Posterior cingulate gyrus (tissue), 11 donors: ENCODE measurements at places on chromosomes 7 and 10.

- peak; percentile 84 for DNase-seq
Observed at GRCh38 chr7:32846630-32847225, 44.8 kb downstream of the KBTBD2 start.

DNA sequence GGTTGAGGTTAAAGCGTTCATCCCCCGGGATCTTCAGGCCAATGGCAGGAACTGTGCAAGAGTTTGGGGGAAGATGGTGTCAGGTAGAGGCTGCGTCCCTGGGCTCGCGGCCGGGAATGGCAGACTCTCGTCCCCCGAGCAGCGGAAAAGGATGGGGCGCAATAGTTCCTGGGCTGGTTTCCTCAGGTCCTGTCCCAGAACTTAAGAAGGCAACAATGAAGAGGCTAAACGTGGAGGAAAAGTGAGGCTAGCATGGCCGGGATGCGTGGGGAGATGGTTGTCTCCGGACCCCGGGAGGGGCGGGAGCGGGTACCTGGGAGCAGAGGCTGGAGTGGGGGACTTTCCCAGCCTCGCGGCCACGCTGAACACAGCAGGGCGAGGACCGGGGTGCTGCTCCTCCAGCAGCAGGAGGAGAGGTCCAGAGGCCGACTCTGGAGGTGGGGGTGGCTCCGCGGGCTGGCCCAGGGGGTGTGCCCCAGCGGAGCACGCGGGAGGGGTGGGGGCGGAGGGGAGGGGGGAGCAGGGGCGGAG lies 882 bp downstream of the IRF5 start:
- no peak for DNase-seq

- DNase-seq: no peak
Observed at GRCh38 chr10:77347052-77347451, 290.6 kb downstream of the KCNMA1 start.

GRCh38 chr10:13308096-13308495 lies 8.2 kb upstream of the PHYH start:
- DNase-seq: no peak

GRCh38 chr7:25882151-25882773 lies 269.7 kb upstream of the NFE2L3 start:
- no peak for DNase-seq

GRCh38 chr7:39410582-39410981 lies 155.6 kb upstream of the YAE1 start:
- DNase-seq: no peak

GRCh38 chr10:119316729-119317097 lies 109.3 kb downstream of the GRK5 start:
- DNase-seq: no peak

DNA sequence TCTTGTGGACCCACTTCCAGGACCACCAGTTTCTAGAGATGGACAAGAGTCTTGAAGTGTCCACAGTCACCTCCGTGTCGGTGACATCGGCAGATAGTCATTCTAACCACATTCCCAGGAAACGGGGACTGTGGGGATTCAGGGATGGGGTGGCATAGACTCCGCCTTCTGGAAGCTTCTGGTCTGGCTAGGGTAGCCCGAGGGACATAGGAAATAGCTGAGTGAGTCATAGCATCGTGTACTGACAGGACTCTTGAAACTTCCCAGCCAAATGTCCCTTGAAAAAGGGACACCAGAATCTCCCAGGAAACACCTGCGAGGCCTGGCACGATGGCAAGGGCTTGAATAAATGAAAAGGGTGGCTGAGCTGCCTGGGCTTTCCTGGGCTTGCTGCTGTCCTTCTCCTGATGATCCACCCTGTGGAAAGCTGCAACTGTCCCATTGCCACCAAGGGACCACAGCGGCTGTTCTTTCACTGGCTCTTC lies 84.1 kb upstream of the LRRC4 start:
- no peak for DNase-seq

DNA sequence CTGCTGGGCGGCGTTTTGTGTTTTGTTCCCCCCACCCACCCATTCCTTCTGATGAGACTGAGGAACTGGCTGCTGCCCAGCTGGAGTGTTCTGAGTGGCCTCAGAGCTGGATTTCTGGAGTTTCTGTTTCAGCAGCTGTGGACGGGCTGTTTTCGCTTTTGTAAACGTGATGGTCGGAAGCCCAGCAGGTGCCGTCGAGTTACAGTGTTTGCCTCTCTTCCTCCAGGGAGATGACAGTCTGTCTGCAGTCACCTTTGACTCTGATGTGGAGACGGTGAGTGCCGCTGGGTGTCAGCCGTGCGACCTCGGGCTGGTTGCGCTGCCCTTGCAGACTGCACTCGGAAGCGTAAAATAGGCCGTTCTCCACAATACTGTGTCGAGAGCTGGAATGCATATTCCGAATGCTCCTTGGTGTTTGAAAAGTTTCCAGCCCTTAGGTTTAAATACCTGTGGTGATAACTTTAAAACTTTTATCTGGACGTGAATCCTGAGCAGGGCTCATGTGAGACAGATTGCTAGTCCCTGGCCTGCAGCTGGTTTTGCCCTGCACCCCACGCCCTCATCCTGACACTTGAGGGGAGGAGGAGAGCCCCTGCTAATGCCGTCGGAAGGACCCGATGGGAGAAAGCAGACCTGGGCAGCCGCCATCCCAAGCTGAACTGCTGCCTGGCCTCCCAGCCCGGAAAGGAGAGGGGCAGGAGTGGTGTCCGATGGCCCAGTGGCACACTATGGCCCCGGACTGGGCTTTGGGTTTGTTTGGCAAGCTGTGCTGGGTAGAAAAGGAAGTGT lies 8.3 kb downstream of the IQCE start:
- peak; percentile 62 for DNase-seq

- no peak for DNase-seq
Observed at GRCh38 chr7:45680776-45681175, 106.6 kb downstream of the ADCY1 start.

GRCh38 chr7:22116451-22117030 lies 170.8 kb upstream of the CDCA7L start:
- no peak for DNase-seq

DNA sequence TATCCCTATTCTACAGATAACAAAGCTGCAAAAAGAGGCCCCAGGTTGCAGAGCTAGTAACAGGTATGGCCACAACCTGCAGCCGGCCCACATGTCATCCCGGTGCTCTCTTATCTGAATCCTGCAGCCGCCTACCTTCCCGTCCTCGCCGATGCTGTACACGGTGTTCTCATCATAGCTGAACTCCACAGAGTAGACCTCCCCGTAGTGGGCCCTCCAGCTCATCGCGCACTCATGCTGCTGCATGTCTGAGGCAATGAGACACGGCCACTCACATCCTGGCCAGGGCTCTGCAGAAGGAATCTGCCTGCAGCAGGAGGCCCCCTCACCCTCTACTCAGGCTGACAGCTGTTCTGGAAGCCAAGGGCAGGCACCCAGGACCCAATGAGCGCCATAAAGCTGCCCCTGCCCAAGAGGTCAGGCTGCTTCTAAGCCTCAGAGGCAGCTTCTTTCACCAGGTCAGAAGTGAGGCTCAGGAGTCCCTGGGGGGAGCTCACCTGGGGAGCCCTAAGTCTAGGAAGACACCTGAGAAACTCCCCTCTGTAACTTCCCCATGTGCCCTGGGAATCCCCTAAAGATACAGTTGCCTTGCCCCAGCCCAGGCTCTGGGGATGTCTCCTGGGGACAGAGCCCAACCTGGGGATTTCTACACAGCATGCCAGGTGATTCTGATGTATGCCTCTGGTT lies 17.9 kb upstream of the CYREN start:
- no peak for DNase-seq

DNA sequence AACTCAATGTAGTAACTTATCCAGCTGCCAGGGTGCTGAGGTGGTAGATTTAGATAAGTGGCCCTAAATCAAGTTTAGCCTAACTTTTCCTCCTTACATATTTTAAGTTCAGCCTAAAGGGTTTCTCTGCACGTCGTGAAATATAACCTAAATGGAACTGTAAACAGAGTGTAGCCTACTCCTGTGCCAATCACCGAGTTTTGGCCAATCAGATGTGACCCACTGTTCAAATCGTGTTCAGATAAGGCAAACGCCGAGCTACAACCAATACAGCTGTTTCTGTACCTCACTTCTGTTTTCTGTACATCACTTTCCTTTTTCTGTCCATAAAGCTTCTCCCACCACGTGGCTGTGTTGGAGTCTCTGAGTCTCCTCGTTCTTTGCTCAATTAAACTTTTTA lies 904.2 kb upstream of the POT1 start:
- no peak for DNase-seq

DNA sequence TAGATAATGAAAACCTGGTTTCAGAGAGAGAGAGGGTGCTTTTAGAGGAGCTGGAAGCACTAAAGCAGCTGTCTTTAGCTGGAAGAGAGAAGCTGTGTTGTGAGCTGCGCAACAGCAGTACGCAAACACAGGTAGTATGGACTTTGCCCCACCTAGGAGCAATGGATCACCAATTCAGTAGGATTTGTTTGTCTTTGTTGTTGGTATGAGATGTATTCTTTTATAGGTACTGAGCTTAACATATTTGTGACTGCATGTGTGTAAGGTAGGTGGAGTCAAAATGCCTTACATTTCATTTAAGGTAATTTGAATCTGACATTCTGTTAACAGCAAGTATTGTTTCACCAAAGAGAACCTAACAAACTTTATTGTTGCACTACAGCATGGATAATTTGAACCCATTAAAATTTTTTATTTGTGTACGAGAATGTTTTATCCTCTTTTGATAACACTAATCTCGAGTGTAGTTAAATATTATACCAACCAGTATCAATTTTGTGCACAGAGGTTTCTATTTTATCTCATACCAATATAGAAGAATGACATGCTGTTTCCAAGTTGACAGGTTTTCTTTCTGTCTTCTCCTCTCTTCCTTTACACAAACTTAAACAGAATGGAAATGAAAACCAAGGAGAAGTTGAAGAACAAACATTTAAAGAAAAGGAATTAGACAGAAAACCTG lies 92.1 kb downstream of the CYP51A1 start:
- no peak for DNase-seq

DNA sequence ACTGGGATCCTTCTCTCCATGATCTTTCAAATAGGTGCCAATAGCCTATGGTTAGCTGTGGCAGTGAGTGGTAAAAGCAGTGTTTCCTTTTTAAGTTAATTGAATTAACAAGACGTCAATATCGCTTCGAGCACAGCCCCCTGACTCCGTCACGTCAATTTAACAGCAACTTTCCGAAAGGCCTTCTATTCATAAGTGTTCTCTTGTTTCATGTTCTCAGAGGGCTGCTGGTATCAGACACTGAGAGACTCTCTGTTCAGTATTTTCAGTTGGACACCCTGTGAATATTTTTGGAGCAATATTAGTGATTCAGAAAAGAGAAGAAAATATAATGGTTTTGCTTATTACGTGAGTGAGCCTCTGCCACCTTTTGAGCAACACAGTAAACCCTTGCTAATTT lies 174.2 kb upstream of the INSYN2A start:
- no peak for DNase-seq

DNA sequence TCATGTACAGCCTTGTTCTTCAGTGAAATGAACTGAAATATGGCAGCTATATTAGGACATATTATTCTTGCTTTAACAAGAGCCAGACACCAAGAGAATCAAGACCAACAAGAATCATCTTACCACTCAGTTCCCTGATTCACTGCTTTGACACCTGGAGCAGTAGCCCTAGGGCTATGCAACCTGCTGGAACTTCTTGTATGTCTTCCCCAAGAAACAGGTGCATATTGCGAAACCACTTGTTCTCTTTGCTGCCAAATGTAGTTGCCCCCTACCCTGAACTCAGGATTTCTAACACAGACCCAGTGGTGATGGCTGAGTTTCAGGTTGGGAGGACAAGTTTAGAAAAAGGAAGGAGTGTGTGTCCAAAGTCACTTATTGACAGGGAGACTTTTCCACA lies 46.1 kb downstream of the WIPF3 start:
- no peak for DNase-seq

GRCh38 chr7:36607721-36608095 lies 116.6 kb downstream of the AOAH start:
- DNase-seq: no peak

GRCh38 chr7:4742051-4742573 lies 33.3 kb upstream of the AP5Z1 start:
- DNase-seq: no peak

- no peak for DNase-seq
Observed at GRCh38 chr7:15457990-15458955, 103.5 kb downstream of the AGMO start.

DNA sequence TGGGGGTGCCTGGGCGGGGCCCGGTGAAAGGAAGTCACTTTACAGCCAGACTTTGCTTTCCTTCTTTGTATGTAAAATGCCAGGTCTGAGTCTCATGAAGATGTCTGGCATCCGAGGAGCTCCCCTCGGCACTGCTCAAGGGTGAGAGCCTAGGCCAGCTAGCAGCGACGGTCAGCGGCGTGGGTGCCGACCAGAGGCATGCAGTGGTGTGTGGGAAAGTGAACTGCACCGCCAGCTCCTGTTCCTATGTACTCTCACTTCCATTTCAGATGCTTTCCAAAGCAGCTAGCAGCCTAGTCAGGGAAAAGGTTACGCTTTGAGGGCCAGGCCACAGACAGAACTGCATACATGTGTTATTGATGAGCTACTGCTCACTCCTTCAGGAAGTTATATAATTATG lies 172.8 kb downstream of the ZMYND11 start:
- no peak for DNase-seq

DNA sequence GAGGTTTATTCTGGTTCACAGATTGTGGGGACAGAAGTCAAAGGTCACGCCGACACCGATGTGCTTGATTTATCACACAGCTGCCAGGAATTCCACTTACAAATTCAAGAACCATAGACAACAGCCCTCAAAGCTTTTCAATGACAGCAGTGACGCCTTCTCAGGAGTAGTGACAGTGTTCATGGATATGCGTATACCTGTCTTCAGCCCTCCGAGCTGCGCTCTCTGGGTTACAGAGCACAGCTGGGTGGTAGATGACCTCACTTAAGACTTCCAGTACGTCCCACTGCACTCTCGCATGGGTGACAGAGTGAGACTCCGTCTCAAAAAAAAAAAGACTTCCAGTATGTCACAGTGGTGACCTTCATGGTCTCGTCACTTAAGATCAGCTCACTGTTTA lies 108.5 kb downstream of the TCERG1L start:
- no peak for DNase-seq

GRCh38 chr7:50555594-50556140 lies 9.5 kb downstream of the DDC start:
- DNase-seq: no peak

GRCh38 chr10:97049670-97050069 lies 136.1 kb downstream of the SLIT1 start:
- no peak for DNase-seq

DNA sequence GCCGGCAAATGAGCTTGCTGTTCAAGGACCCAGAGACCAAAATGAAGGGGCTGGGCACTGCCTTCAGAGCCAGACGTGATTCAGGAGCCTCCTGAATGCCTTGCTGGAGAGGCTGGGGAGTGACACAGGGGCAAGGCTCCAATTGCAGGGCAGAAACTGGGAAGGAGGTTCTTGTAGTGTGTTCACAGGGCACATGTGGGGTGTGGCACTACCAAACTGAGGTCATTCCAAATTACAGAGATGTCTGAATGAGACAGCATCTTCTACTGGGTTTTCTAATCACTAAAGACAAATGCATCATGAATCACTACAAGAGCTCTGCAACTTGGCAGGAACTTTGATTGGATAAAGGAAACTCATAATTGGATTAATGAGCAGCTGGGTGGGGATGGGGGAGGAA lies 17.8 kb downstream of the CRTAC1 start:
- no peak for DNase-seq

GRCh38 chr7:28356619-28357018 lies 55.7 kb upstream of the CREB5 start:
- no peak for DNase-seq
